ENCODE measurements at places on chromosomes 7 and 10.

DNA sequence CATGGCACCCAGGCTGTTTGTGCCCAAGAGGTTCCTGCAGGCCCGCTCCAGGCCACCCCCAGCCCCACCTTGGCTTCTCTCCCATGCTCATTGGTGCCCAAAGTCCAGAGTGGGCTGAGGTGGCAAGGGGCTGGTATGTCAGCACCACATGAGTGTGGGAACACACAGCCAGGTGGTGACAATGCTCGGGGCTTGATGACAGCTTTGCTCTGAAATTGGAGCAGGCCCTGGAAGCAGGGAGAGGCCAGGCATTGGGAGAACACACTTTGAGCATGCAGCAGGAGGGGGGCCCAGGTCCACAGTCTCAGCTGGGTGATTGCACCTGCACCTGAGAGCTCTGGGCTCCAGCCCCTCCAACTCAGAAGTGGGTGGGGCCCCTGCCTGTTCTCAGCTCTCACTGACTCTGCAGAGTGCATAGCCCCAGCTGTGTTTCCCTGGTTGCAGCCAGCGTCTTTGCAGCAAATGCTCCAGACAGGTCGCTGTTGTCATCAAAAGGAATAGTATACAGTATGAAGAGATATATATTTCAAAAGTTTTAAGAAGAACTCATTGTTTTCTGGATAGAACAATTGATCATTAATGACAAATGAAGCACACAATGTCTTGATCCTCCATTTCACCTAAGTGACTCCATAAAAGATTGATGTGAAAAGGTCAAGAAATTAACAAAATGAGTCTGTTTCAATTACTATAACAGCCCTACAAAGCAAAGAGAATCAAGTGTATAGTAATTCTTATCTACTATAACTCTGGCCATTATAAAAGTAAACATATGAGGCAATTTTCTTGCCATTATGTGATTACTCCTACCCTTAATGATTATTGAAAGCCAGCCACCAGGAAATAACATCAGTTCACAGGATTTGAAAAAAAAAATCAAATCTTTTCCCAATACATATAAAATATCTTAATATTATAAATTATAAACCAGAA is 848.1 kb downstream of the PCDH15 start:
- DNase-seq = no peak

DNA sequence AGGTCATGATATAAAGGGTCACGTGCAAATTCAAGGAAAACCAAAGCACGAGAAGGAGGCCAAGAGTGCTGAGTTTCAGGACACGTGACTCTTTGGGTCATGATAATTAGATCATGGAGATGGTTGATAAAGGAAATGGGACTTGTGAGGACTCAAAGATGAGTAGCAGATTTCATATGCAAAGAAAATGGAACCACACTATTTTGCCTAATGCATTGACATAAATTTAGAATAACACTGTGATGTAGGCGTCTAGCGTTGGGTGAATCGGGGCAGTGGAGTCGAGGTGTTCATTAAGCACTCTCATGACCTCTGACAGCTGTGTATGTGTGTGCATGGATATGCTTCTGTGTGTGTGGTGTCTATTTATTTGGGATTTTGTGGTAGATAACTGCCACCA is 1025.6 kb upstream of the LRRTM3 start:
- no peak for DNase-seq

DNA sequence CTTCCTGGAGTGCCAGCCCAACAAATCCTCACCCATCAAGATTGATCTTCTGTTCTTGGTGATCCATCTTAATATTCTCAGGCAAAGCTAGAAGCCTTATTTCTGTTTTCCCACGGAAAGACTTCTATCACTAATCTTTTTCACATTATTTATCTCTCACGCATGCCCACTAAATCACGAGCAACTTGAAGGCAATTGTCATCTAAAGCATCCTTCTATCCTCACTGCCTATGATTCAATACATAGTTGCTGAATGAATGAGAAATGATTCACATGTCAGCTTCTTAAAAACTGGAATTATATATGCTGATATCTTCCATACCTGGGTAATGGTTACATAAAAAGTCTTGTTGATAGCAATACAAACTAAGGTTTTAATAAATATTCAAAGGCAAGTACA is 12.6 kb upstream of the COL1A2 start:
- DNase-seq = no peak

GRCh38 chr10:118918587-118918986 is 110.9 kb upstream of the NANOS1 start:
- DNase-seq = no peak

DNA sequence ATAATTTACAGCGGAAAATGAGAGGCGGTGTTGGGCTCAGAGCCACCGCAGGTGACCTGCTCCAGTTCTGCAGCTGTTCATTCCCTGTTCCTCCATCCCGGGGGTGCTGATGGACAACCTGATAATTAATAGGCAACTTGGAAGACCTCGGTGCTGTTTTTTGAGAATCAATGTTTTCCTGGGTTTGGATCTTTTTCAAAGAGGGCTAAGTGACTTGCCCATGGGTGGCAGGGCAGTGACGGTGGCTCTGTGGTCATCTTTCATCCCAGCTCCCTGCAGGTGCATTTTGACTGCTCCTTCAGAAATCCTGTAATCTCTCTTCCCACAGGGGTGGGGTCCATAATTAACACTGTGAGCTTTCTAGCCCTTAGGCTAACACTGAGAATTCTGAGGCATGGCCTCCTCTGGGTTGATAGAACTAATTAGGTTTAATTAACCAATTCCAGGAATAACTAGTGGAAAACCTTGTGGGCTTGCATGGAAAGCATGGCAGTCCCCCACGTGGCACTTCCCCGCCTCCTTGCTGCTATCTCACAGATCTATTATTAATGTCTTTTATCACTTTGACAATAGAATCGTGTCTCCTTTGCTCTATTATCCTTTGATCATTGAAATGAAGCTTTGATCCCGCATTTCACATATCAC is 217.9 kb downstream of the GLRX3 start:
- no peak for DNase-seq

DNA sequence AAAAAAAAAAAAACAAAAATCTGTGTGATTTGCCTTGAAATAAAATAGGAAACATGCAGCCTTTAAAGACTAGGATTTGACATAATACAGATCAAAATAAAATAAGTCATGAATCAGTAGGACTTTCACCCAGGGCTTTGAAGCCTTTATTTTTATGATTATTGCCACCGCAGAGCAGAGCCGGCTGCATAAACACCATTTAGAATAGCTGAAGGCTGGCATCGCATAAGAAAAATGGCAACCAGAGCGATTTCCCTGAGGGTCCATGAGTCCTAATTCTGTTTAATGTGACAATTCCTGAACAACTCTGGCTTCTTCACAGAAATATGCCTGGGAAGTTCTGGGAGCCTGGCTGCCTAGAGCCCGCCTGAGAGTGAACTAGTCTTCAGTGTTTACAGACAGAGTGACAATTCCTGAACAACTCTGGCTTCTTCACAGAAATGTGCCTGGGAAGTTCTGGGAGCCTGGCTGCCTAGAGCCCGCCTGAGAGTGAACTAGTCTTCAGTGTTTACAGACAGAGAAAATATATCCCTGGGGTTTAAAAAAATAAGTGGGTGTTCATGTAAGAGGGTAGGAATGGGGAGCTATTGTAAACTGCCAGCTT is 112.0 kb downstream of the EEPD1 start:
- DNase-seq = no peak

DNA sequence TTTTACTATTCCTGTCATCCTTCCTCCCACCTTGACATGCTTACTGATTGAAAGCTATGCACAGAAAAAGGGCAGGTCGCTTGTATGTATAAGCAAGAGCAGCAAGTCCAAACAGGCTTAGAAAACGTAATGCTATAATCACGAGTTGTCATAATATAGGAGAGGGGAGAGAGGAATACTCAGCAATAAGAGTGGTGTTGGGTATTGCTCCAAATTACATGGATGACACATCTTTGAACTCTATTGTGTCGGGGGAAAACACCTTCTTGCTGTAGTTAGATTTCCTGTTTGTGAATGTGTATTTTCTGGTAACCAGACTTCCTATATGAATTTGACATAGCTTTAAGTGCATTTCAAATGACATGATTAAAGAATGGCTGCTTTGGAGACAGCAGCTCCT is 7.5 kb downstream of the MET start:
- no peak for DNase-seq

DNA sequence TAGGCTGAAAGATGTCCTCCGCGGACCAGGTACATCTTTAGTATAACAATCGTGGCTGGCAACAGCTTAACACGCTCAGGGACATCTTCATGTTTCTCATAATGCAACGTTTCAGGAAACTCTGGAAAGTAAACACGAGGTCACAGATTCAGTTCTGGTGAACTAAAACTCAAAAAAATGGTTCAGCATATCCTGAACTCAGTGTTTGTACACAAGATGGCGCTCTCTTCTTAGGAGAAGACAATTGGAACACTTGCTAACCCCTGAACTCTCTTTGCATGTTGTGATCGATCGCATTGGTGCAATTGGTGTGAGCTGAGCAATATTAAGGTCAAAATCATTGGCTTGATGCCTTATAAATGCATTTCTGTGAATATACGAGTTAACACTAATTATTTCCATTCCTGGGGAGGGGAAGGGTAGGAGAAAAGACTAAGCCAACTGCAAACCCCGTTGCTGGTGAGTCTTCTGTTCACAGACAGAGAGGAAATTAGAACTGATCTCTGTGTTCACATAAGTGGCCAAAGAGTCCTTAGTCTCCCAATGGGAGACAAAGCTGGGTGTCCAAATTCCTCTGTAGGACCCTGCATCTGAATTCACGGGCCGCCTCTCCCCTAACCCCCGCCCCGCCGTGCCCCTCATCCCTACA is 52.6 kb upstream of the FAM180A start:
- DNase-seq = peak; percentile 75

DNA sequence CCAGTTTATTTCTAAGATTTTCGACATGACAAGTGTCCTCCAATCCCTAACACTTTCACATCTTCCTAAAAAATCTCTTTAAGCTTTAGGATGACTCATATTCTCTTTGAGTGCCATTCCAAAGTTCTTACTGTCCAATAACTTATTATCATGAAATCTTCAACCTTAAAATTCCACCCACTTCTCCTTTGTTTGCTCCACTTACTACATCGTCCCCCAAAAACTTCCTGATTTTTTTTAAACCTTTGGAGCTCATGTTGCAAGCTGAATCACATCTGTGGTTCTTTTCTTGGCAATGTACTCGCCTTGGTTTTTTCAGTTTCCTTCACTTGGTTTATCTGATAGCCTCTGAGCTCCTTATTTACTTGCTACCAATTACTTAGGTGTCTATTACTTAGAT is 39.2 kb upstream of the JCAD start:
- DNase-seq = no peak

DNA sequence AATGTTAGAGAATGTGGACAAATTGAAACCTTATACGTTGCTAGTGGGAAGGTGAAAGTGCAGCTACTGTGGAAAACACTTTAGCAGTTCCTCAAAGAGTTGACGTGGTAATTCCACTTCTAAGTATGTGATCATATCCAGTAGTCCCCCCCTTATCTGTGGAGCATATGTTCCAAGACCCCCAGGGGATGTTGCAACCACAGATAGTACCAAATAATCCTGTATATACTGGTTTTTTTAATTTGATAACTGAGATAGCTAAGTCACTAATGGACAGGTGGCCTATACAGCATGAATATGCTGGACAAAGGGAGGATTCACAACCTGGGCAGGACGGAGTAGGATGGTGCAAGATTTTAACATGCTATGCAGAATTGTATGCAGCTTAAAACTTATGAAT is 36.8 kb downstream of the PCGF5 start:
- no peak for DNase-seq

DNA sequence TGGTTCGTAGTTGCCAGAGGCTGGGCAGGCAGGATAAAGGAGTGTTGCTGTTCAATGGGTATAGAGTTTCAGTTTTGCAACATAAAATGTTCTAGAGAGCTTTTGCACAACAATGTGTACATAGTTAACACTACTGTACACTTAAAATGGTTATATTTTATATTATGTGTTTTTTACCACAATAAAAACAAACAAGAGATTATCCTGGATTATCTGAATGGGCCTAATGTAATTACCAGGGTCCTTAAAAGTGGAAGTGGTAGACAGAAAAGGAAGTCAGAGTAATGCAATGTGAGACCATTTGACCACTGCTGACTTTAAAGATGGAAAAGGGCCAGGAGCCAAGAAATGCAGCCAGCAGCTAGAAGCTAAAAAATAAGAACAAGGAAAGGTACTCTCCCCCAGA is 159.7 kb downstream of the SGMS1 start:
- no peak for DNase-seq

DNA sequence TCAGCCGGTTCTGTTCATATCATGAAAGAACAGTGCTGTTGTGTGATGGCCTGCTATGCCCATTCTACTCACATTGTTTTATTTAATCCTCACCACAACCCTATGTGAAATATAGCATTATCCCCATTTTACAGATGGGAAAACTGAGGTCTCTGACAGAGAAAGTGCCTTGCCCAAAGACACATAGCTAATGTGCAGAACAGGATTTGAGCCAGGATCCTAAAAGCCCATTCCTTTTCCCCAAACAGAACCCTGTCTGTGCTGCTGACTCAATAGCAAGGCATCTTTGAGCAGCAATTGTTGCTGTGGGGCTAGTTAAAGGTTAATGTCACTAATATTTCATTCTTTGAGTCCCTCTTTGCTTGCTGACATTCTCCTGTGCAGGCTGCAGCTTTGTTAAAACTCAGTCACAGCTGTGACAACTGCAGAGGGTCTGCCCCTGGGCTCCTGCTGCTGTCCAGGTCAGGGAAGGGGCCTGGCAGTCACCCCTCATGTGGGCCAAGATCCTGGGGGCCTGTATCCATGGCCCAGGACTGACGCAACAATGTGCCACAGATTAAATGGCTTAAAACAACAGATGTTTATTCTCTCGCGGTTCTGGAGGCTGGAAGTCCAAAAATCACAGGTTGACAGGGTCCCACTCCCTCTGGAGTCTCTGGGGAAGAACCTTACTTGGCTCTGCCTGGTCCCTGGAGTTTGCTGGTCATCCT is 40.4 kb downstream of the AFAP1L2 start:
- no peak for DNase-seq

DNA sequence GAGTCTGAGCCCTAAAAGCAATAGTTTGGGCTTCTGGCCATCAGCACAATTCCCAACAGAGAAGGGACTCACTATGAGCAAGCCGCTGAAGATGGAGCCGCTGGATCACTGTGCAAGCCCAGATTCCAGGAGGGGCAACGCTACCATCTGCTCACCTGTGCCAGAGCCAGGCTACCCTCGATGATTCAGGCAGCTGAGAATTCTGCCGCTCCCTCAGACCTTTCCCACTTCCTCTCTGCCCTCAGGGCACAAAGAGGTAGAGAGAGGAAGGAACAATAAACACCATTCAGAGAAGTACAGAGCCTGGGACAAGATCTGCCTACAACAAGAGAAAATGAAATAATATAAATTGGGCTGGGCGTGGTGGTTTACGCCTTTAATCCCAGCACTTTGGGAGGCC is 98.1 kb downstream of the MYOF start:
- no peak for DNase-seq

GRCh38 chr7:100198266-100198665 is 20.5 kb downstream of the STAG3 start:
- DNase-seq = no peak

- DNase-seq = no peak
These were observed 34.3 kb downstream of the WASL start for GRCh38 chr7:123714296-123715080.

- DNase-seq = no peak
These were observed 179.5 kb downstream of the DNAH11 start for GRCh38 chr7:21722371-21722770.
